ENCODE measurements at places on chromosomes 5 and 9.

DNA sequence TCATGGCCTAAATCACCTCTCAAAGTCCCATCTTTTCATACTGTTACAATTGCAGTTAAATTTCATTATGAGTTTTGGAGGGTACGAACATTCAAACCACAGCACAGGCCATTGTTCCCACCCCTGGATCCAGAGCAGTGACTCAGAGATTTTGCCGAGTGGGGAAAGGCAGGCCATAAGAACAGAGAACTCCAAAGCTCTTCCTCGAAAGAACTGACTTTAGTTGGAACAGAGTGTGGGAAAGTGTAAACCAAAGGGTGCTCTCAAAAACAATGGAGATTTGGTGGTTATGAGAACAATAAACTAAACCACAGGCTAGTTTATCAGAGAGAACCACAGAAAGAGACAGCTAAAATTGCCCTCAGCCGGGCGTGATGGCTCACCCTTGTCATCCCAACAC is 19.4 kb upstream of the GRPEL2 start:
- DNase-seq = no peak

DNA sequence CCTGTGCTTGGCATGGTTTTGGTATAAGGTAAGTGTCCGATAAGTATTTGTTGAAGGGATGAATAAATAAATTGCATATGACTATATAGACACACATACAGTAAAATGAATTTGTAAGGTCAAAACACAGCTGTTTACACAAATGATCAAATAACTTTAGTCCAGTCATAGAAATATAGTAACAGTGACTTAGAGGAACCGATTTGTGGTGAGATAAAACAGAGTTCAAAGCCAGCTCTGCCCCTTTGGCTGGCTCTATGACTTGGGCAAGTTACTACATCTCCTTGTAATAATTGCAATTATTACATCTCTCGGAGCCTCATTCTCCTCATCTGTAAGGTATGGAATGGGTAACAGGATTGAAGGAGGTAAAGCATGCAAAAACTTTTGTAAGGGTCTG is 384.0 kb downstream of the PLK2 start:
- DNase-seq = no peak

GRCh38 chr5:154937186-154937717 is 759 bp downstream of the GEMIN5 start:
- no peak for DNase-seq

DNA sequence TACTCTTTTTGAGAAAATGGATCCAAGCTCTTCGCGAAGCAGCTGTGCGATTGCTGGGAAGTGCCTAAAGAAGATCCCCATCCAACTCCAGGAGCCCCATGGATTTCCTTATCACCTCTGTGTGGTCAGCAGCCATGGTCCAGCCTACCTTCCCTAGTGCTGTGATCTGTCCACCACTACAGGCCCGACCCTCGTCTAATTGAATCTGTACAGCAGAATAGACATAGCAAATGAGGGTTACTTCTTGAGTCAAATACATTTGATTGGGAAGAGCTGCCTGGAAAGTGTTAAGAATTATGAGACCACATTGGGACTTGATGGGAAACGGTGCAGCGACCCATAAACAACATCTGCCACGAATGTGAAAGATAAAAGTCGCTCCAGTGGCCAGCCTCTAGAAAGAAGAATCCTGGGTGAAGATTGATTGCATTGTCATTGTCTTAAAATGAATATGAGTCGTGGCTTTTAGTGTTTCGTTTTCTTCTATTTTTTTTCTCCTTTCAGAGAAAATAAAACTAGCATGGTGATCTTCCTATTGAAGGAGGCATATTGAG is 118.4 kb downstream of the PAM start:
- no peak for DNase-seq

- DNase-seq = no peak
Observed at GRCh38 chr9:113808391-113809358, 67.4 kb upstream of the ZNF618 start.

DNA sequence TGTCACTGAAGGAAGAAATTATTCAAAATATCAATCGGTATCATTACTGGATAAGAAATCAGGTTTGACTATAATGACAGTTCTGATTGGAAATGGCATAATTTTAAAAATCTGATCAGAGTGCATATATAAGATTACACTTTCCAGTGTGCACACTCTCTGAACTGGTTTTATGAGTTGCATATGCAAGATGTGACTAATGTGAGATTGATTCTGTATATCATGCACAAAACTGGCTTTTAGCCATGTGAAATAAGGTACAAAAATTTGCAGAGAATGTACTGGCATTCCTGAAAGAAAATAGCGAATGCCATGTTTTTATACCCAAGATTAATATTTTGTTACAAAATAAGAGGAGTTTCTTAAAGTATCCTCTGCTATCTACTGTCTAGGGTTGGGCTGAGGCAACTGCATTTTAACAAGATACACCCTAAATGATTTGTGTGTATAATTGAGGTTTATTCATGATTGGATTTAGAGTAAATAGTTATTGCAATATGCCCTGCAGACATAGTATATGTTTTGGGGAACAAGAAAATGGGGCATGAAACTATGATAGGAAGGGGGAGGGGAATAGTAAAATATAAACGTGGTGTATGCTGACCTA is 70.7 kb downstream of the LNPEP start:
- DNase-seq = no peak
